ENCODE measurements at places on chromosomes 6 and 20.

DNA sequence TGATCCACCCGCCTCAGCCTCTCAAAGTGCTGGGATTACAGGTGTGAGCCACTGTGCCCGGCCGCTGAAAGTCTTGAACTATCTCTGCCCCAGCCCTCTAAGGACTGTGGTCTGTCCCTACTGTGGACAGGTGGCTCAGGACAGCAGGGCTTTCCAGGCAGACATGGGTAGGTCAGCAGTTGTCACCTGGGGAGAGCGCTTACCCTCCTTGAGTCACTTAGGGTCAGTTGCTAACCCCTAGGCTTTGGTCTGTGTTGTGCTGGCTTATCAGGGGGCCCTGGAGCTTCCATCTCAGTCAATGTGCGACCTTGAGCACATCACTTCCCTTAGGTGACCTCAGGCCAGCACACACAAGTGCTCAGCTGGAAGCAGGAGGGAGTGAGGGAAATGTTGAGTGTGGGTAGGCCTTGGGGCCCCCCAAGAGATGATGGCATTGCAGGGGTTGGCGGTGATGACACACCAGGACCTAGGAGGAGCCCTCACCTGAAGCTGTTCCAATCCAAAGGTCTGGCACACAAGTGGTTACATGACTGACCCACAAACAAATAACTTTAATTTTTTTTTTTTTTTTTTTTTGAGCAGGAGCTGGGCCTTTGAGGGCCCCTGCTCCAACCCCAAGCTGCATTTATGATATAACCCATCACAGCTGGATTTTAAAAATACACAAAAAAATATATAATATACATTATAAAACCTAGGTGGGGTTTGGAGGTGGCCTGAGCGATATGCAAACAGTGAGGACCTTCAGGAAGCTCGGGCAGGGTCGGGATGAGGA lies 5.1 kb downstream of the RPL10A start:
- peak; percentile 29 for DNase-seq

DNA sequence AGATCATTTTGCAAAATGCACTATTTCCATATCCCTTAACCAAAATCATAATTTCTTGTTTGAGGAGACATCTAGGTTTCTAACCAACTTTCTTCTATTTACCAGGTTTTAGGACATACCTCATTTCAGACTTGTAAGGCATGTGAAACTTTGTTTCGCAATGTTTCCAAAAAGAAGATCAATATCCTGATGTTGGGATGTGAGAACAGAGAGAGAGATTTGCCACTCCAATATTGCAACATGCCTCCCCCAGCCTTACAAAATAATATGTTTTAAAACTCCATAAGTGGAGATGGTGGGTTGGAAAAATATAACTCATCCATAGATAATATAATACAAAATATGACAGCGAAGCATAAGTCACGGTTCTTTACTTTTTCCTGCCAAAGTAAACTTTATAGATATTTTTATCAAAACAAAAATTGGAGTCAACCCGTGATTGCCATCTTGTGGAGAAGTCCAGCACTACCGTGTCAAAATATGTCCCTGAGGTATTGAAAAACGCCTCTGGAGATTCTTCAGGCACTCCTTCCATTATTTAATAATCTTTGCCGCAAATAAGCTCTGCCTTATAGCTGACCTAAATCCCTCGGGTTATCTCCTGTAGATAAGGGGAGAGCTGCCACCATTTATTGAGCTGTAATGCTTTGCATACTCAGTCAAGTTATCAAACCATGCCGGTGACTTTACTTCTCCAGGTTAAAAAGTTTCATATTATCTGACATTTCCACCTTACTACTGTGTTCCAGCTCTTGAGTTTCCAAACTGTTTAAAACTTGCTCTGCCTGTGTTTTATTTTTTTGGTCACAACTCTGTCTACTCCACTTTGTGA lies 534.2 kb downstream of the HACE1 start:
- DNase-seq: peak; percentile 42

DNA sequence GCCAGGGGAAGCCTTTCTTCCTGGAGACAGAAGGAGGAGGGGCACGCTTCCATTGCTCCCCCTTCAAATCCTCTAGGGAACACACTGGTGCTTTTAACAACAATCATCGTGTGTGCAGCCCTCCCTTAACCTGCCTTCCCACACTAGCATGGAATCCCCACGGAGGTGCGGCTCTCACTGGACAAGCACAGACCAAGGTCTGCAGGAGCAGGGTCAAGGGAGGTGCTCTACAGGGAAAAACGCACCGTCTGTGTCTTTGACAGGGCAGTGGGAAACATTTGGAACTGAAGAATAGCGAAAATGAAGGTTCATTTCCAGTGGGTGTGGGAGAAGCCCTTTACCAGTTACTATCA lies 527.1 kb downstream of the QKI start:
- DNase-seq: no peak

DNA sequence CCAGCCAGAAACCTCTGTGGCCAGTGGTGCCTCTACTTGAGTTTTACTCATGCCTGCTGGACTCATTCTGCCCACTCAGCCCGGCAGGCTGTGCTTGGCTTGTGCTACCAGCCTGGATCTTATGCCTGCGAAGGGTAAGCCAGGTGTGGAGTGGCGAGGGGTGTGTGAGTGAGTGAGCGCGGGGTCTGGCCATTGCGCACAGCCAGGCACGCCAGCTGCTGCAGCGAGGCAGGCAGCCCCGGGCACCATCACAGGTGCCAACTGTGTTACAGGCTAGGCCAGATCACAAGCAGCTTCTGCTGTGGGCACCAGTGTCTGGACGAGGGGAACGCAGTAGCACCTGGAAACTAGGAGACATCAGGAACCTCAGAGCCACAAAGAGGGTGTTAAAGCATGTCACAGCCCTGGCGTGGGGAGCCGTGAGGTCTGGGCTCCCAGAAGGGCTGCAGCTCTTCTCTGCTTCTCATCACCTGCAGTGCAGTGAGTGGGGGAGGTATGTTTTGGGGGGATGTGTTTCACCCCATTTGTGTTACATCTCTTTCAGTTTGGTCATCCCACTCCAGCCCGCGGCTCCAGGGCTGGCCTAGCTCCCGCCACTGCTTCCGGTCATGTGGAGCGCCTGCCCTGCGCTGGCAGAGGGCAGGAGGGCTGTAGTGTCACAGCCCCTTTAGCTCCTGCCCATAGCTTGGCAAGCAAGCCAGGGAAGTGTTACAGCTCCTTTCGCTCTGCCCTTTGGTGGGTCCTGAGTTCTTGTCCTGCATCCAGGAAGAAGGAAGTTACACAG lies 379.7 kb upstream of the IMPG1 start:
- no peak for DNase-seq

DNA sequence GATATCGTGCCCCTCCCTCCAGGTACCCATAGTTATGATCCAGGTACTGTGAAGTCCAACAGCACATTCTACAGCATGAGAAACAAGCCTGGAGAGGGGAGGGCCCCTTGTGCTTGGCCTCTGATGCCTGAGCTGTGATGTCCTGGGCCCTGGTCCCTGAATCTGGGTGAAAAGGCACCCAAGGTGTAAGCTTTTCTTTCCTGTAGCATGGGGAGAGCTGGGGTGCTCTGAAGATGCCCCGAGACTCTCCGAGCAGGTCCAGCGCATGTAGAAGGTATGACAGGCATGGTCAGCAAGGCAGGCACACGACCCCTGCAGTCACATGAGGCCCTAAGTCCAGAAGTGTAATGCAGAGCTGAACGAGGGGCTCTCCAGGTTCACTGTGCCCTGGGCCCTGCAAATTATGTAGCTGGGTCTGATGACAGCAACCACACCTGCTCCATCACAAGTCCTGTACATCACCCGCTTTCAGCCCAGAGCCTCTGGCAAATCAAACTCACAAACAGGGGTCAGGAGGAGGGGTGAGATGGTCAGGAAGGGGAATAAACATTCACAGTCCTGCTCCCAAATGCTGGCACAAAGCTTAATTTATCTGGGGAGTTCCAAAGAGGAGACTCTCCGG lies 1.8 kb upstream of the CTSZ start:
- DNase-seq: no peak

DNA sequence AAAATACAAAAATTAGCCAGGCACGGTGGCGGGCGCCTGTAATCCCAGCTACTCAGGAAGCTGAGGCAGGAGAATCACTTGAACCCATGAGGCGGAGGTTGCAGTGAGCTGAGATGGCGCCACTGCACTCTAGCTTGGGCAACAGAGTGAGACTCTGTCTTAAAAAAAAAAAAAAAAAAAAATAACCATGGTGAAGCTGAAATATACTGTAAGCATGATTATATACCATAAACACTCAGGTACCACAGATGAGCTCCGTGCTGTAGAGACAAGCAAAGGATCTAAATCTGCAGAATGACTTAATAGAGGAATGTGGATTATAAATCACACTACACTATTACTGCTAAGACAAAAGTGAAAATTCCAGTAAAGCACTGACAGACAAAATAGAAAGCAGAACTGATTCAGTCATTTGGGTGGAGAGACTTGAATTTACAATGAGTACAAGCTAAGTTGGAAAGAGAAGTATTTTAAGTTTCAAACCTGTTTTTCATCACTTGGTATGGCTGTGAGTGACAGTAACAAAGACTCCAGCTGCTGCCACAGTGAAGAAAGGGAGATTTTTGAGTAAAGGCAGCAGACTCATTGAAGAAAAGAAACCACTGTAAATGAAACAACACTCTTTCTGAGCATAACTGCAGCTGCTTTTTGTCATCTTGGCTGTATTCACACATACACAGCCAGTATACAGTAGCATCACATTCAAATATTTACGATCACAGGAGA lies 322.1 kb downstream of the RNGTT start:
- DNase-seq: no peak

GRCh38 chr6:138815797-138816528 lies 20.1 kb downstream of the ECT2L start:
- peak; percentile 81 for DNase-seq

- DNase-seq: no peak
Observed at GRCh38 chr20:24340933-24341332, 128.5 kb upstream of the SYNDIG1 start.
